ENCODE measurements at places on chromosomes 7 and 10.
A peak's percentile ranks its signal among the peaks of the same experiment; 100 is the strongest.

DNA sequence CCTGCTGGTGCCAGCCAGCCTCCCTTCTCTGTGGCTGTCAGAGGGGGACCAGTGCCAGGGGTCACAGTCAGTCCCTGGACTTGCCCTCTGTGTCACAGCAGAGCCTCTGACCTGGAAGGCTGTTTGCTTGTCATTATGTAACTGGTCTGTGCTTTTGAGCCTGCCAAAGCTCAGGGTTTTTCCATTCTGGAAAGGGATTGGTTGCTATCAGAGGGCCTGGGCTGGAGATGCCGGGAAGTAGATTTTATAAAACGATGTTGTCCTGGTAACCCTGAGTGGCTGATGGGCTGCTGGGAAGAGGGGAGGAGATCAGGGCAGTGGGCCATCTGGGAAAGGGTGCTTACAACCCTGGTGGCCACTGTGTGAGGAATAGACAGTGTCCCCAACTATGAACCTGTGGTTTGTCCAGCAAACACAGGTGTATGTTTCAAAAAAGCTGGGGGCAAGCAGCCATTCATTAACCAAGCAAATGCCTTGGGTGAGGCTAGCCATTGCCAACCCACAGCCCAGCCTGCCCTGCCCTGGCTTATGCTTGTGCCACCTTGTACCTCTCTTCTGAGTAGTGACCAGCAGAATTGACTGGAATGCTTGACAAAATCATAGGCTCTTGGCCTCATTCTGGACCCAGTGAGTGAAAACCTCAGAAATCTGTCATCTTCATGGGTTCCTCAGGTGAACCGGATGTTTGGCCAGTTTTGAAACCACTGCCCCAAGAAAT lies 21.6 kb downstream of the SFTPD start:
- no peak for DNase-seq

DNA sequence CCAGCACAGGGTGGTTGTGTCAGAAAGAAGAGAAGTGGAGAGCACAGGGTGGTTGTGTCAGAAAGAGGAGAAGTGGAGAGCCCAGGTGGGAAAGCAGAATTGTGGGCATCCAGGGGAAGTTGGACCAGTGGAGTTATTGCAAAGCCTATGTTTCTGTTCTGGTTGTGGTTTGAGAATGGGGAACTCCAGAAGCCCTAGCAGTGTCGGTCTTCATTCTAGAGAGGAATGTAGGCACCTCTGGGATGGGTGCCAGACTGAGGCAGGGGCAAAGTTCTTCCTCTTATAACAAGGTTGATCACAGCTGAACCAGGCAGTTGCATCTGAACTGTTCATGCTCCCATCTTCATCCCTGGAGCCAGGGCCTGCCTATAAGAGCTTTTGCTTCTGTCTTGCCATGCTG lies 954 bp downstream of the FSCN3 start:
- no peak for DNase-seq

DNA sequence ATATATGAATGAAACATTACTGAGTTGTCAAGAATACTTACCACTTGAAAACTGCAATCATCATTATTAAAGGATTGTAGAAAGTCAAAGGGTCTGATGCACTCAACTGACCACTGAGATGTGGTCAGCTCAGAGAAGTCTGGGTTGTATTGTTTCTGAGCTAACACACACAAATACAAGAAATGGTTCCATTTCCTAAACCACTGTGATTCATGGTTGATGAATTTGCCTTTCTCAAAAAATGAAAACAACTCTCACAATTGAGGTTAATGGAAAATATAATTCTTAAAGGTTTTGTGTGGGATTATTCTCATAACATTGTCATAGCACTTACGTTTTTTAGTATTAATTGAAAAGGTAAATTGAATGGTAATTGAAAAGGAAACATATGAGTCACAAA lies 45.6 kb upstream of the TAS2R16 start:
- DNase-seq = no peak

- DNase-seq = peak; percentile 38
These were observed 255.7 kb upstream of the DGKB start for GRCh38 chr7:15158141-15158810.

DNA sequence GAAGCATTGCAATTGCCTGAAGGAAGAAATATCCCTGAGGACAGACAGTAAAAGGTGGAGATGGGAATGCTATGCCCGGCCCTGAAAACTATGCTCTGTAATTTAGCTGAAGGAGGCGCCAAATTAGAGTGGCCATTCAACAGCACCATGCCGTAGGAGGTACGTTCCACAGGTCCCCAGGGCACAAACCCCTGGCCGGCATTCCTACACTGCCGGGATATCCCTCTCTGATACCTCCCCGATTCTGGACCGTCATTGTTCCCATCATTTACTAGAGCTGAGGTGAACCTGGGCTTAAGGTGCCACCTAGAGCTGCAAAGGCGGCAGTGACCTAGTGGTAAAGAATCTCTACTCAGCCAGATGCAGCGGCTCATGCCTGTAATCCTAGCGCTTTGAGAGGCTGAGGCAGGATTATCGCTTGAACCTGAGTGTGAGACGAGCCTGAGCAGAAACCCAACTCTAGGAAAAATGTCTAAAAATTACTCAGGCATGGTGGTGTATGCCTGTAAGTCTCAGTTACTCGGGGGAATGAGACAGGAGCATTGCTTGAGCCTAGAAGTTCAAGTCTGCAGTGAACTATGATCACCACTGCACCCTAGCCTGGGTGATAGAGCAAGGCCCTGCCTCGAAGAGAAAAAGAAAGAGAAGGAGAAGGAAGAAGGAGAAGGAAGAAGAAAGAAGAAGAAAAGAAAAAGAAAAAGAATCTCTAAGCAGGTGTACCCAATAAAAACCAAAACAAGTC lies 53.0 kb upstream of the TNKS2 start:
- DNase-seq = peak; percentile 22

DNA sequence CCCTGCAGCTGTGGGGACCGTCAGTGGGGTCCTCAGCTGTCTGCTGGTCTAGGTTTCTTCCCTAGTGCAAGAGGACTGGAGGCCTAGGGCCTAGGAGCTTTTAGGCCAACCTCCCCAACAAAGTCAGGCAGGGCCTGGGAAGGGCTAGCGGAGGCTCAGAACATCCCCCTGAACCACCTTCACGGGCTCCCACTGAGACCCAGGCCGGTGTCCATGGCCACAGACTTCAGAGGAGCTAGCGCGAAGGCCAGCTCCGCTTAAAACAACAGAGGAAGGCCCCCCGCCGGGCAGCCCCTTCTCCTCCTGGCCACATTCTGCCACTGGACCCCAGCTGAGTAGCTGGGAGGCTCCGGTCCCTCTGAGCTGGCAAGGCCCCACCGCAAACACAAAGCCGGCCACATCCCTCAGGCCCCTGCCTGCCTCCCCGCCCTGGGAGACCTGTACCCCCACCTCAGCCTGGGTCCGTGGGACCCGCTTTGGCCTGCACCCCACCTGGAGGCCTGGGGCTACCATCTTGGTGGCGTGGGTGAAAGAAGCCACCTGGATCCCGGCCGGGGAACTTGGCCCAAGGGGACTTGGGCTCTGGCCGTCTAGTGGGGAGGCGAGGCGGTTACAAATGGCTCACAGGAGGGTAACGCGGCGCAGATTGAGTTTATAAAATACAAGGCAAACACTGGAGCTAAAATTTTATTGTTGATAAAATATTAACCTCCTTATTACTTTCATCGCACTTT lies 5.4 kb upstream of the UNCX start:
- no peak for DNase-seq

DNA sequence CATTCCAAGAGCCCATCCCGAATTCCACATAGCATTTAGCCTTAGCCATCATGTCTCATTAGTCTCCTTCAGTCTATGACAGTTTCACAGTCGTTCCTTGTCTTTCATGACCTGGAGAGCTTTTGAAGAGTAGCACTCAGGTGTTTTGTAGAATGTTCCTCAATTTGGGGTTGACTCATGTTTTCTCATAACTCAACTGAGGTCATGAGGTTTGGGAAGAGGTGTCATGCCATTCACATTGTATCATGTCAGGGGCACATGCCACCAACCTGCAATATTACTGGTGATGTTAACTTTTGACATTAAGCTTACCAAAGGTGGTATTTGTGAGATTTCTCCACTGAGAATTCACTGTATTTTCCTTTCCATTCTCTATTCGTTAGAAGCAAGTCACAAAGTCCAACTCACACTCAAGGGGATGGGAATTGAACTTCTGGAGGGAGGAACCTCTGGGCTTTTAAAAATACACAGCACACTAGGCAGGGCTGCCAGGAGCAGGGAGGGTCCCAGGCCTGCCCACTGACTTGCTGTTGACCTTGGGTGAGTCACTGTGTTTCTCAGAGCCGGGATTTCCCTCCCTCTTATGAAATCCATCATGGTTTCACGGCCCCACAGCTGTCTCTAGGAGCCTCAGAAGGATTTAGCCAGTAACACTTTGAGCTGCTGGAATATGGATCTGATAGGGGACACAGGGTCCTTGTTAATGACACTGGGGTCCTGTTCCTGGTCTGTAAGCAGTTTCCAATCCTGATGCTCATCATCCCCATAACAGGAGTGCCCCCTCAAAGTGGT lies 74.4 kb upstream of the TCF7L2 start:
- peak; percentile 53 for DNase-seq

- no peak for DNase-seq
These were observed 449.0 kb downstream of the GRID1 start for GRCh38 chr10:85917601-85918000.

GRCh38 chr7:50652400-50653125 lies 87.4 kb upstream of the DDC start:
- peak; percentile 35 for DNase-seq

DNA sequence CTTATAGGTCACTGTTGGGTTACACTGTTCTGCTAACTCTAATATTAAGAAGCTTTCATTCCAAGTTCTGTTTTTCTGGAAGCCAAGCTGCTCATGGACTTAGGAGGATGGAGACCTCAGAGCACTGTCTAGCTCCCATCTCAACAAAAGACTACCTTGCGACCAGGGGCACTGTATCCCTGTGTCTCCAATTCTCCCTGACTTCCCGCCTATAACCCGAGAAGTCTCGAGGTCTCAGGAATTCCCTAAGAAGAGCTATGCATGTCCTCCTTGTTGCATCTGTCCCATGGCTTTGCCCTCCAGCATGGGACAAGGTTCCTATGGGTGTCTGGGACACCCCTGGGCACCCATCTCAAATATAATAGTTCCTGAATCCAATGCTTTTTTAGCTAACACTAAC lies 31.2 kb downstream of the BTBD16 start:
- no peak for DNase-seq

- no peak for DNase-seq
These were observed 90.8 kb upstream of the KDM7A start for GRCh38 chr7:140267381-140268226.

GRCh38 chr7:64277630-64278029 lies 36.1 kb upstream of the ZNF736 start:
- DNase-seq = no peak

- no peak for DNase-seq
These were observed 76.0 kb upstream of the CAV2 start for GRCh38 chr7:116423499-116423898.

GRCh38 chr10:132418527-132419416 lies 21.8 kb downstream of the PWWP2B start:
- no peak for DNase-seq

GRCh38 chr7:45580053-45580872 lies 6.1 kb downstream of the ADCY1 start:
- DNase-seq = no peak

DNA sequence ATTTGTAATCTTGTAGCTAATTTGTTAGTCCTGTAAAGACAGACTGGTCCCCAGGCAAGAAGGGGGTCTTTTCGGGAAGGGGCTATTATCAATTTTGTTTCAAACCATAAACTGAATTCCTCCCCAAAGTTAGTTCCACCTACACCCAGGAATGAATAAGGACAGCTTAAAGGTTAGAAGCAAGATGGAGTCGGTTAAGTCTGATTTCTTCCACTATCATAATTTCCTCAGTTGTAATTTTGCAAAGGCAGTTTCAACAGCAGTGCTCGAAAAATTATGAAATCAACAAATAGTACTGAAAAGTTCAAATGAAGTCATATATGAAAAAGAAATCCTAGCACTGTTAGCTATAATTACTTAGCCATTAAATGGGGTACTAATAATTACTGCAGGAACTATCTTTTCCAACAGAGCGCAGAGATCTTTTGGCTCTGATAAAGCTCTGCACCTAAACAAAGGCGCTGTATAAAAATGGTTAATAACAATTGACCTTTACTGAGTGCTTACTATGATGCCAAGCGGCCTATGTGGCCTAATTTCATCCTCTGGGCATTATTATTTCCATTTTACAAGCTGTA lies 756 bp upstream of the SEC24C start:
- DNase-seq = no peak

- DNase-seq = no peak
These were observed 65.8 kb upstream of the ANTXRL start for GRCh38 chr10:46220872-46221538.
